Karpas-422 (cell line): ENCODE measurements at places on chromosomes 1 and 21.

DNA sequence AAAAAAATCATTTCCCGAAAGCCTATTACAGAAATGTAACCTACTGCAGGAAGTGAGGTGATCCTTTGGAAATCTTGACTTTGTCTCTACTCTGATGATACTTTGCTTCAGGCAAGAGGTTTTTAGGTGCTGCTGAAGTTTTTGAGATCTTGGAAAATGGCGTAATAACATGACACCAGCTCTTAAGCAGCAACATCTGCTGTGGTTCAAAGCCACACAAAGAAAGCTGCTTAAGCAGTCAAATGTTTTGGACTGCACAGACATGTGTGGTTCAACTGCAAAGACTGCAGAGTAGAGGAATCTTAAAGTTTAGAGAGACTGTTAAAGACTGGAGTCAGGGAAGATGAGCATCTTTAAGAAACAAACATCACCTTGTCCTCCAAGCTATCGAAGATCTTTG is 139.0 kb downstream of the RASAL2 start:
- H3K4me1 ChIP-seq, result no peaks in the 10 kb centered on the region
- no peak overlapping the region for H3K4me3 ChIP-seq
- no peak for DNase-seq
- H3K27ac ChIP-seq, result no peak overlapping the region
- H3K27me3 ChIP-seq, result no peaks in the 10 kb centered on the region

DNA sequence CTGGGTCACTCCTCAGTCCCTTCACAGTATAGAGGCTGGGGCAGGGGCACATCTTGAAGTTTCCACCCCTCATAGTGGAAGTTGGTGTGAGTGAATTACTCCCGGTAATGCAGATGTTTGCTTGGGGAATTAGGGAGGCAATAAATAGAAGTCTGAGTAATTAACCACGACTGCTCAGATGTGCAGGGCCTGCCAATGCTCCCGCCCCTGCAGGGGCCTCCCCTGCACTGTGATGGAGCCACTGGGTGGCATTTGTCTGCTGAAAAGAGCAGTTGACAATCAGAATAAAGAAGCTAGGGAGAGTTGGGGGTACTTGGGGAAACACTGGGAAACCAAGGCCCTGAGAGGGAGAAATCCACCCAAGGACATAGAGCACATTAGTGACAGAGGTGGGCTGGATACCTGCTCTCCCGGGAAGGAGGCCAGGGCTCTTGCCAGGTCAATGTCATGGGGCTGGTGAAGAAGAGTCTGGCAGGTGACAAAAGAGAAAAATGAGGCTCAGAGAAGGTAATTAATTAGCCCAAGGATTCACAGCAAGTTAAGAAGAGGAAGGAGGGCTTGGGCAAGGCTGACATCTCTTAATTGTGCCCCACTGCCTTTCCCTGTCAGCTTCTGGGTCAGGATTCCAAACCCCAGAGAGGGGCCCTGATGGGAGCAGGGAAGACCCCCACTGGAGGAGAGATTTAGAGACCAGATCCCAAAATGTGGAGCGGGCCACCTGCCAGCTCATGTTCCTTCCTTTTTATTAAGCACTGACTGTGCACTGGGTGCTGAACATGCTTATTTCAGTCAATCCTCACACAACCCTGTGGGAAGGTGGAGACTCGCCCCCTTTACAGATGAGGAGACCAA is 436.2 kb downstream of the MATN1 start:
- H3K36me3 ChIP-seq, result no peaks in the 10 kb centered on the region
- H3K27me3 ChIP-seq, result no peaks in the 10 kb centered on the region
- H3K27ac ChIP-seq, result no peak overlapping the region
- H3K4me1 ChIP-seq, result no peaks in the 10 kb centered on the region
- no peak for DNase-seq

DNA sequence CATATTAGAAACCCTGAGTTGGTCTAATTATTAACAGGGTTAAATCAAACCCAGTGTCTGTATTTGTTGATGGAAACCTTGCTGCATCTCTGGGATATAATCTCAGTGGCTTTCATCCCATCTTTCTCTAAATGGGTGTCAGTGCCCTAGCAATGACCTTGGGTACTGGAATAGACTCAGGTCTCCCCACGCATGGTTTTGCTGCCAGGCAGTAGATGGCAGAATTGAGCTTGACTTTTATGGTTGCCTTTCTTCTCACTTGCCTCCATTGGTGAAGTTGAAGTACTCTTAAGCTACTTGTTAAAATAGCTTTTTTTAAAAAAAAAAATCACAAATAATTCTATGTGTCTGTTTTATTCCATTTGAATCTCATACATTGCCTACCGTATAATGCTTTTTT is 81.8 kb upstream of the HMCN1 start:
- H3K36me3 ChIP-seq, result no peaks in the 10 kb centered on the region
- no peak overlapping the region for H3K4me3 ChIP-seq
- no peaks in the 10 kb centered on the region for H3K4me1 ChIP-seq
- H3K27ac ChIP-seq, result no peak overlapping the region
- H3K27me3 ChIP-seq, result 0 out of 2 replicates have a peak, but pooled peaks cover 3% of the 10 kb centered on the region

DNA sequence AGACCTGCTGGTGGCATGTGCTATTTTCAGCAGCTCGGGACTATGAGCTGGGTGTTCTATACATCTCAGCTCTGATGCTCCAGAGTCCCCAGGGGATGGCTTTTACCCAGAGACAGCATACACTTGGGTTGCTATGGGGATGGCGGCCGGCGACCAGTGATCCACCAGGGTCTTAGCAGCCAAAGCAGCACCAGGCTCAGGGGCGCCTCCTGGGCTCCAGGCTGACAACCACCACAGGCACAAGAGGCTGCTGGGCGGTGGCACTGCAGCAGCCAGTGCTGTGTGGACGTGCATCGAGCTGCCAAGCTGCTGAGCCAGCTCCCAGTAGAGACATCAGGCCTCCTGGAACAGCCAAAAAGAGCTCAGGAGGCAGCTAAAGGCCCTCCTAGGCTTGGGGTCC is 37.6 kb upstream of the CLSTN1 start:
- no peak overlapping the region for H3K27ac ChIP-seq
- H3K27me3 ChIP-seq, result no peaks in the 10 kb centered on the region
- peaks cover 30% of the 10 kb centered on the region for H3K4me1 ChIP-seq

GRCh38 chr21:41928621-41929220 is 25.1 kb downstream of the C2CD2 start:
- DNase-seq, result no peak
- no peaks in the 10 kb centered on the region for H3K36me3 ChIP-seq
- H3K27me3 ChIP-seq, result no peaks in the 10 kb centered on the region
- no peak overlapping the region for H3K27ac ChIP-seq

GRCh38 chr1:168344517-168344916 is 63.8 kb downstream of the TBX19 start:
- no peaks in the 10 kb centered on the region for H3K4me1 ChIP-seq
- no peak overlapping the region for H3K27ac ChIP-seq
- H3K4me3 ChIP-seq, result no peak overlapping the region
- no peaks in the 10 kb centered on the region for H3K27me3 ChIP-seq
- no peaks in the 10 kb centered on the region for H3K36me3 ChIP-seq

DNA sequence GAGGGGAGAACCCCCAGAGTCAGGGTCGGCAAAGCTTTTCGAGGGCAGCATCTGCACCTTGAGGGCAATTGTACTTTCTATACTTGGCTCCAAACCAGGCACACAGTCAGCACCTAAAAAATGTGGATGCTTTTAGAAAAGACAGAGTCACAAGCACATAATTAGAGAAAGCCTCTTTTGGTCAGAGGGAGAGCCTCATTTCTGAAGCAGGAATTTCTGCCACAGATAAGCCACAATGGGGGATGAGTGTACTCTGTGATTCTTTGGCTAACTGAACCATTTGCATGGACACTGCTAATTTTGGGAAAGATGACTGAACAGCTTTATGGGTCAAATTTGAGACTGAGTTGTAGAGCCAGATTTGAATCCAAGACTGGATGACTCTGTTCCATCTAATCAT is 635.7 kb downstream of the KIF26B start:
- H3K27me3 ChIP-seq, result no peaks in the 10 kb centered on the region
- H3K4me3 ChIP-seq, result no peak overlapping the region
- no peak overlapping the region for H3K27ac ChIP-seq
- no peaks in the 10 kb centered on the region for H3K36me3 ChIP-seq
- DNase-seq, result no peak
